ENCODE measurements at places on chromosomes 7 and 10.

DNA sequence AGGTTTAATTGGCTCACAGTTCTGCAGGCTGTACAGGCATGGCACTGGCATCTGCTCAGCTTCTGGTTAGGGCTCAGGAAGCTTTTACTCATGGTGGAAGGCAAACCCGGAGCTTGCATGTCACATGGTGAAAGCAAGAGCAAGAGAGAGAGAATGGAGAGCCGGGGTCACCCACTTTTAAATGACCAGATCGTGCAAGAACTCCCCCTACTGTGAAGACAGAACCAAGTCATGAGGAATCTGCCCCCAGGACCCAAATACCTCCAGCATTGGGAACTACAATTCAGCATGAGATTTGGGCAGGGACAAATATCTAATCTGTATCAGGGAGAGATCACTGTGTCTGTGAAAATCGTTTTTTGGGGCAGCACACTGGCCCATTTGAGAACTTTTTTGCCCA is 110.0 kb upstream of the MYO3A start:
- DNase-seq, result no peak

DNA sequence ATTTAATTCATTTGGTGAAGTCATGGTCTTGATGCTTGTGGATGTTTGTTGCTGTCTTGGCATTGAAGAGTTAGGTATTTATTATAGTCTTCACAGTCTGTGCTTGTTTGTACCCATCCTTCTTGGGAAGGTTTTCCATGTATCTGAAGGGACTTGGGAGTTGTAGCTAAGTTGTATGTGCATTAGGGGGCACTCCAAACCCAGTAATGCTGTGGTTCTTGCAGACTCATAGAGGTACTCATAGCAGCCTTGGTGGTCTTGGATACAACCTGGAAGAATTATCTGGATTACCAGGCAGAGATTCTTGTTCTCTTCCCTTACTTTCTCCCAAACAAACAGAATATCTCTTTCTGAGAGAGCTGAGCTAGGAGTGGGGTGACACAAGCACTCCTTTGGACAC is 93.2 kb downstream of the ADCYAP1R1 start:
- no peak for DNase-seq

GRCh38 chr7:31553661-31554081 is 39.8 kb downstream of the ITPRID1 start:
- DNase-seq, result no peak

- no peak for DNase-seq
Observed at GRCh38 chr10:35042783-35043182, 47.4 kb downstream of the CUL2 start.

- DNase-seq, result no peak
Observed at GRCh38 chr7:47034180-47034579, 547.7 kb downstream of the TNS3 start.

DNA sequence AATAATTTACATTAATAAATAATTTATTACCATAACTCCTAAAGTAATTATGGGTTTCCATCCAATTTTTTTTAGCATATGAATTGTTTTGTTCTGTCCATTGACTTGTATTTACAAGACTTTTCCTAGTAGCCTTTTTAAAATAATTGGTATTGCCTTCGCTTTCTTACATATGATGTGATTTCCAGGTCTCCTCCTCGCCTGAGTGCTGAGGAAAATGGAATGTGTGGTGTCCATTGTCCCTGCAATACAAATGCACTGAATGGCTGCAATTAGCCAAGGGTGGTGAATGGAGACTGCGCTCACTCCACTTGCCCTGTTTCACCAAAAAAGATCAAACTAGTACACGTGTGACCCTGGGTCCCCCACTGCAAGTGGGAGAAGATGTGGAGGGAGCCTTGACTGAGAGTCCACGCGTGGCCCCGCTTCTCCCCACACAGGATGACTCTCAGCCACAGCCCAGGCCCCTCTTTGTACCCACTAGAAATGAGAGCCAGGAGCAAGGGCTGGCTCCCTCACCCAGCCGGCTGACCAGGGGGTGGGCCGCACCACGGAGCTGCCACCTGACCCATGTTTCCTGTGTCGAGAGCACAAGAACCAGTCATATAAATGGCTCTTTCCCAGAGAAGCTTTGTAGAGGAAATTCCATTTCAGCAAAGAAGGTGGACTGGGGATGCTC is 52.6 kb downstream of the FAM53B start:
- no peak for DNase-seq

- no peak for DNase-seq
Observed at GRCh38 chr7:149023662-149024061, 4.6 kb downstream of the PDIA4 start.

- DNase-seq, result no peak
Observed at GRCh38 chr10:129541200-129541599, 74.2 kb downstream of the MGMT start.

DNA sequence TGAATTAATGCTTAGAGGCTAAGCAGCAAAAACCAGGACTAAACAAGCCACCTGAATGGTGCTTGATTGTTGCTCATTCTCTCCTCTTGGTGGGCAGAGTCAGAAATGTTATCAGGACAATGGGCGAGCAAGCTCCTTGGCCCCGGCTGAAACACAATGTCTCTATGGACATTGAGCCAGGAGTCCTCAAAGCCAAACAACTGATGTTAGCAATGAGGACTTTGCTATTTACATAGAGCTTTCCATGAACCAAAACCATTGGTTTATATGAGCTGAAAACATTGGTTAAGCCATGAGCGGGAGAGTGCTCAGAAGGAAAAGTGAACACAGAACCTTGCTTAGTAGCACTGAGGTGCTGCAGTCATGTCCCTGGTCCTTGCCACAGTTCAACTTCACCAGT is 21.5 kb upstream of the NPVF start:
- no peak for DNase-seq

DNA sequence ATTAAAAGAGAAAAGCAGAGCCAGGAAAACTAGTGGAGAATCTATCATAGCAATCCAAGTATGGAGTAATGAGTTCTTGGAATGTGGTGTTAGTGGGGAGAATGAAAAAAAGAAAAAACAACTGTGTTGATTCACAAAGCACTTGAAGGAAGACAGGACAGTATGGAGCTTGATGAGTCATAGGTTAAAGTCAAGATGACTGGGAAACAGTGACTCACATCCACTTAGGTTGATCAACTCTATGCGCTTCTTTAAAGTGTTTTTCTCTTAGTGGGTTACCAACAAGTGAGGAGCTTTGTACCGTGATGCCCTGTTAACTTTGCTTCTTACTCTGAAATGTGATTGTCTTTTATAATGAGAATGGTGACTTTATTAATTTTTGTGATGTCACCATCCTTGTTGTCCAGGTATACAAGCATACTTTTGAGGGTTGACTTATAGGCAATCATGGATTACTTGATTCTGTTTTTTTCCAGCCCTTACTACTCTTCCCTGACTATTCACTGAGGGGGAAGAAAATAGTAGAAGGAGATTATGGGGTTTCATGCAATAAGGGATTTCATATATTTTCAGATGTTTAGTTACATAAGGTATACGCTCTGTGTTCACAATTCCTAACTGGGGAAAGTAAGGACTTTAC is 32.1 kb upstream of the MDFIC start:
- no peak for DNase-seq

- DNase-seq, result no peak
Observed at GRCh38 chr7:124652237-124652636, 113.4 kb downstream of the GPR37 start.

DNA sequence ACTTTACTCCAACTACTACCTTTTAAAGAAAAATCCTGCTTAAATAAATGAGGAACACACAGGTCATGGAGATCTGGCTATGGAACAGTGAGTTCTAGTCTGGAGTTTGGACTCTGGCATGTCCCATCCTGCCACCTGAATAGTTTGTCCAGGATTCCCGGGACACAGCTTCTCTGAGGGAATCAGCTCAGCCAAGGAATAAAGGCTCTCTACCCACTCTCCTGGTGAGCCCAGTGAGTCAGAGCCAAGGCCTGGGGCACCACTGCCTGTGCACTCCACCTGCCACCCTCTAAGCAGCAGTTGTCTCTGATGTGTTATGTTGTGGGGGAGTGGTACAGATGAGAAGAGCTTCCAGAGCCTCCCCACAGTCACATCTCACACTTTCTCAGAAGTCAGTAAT is 113.5 kb downstream of the HTR5A start:
- no peak for DNase-seq

- DNase-seq, result no peak
Observed at GRCh38 chr7:129163875-129164544, 19.5 kb downstream of the TSPAN33 start.

DNA sequence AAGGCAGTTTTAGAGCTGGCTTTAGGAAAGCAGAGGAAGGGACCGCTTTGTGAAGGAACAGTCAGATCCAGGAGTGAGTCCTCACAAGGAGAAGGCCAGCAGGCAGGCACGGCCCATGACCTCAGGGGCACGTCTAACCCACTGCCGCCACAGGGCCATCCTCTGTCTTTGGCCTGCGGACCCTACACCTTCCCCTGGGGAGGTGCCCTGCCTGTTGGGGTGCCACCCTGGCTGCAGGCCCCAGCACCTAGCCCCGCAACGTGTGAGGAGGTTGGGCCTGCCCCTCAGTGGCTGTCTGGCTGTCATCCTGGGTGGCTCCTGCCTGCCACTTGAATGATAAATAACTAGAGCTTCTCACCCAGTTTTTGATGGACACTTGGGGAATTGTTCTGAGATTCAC is 31.0 kb upstream of the TRIM8 start:
- no peak for DNase-seq

GRCh38 chr10:48536916-48537890 is 67.7 kb downstream of the ARHGAP22 start:
- no peak for DNase-seq

GRCh38 chr7:140060788-140061606 is 1.8 kb downstream of the PARP12 start:
- DNase-seq, result no peak

All from stimulated activated CD4-positive, alpha-beta T cell treated with anti-CD3 and anti-CD28 coated beads, Interleukin-1b, Interleukin-23, amount 100 ng/mL, for 1 hour (primary cell).